AG04450 (cell line): ENCODE measurements at places on chromosomes 6 and 20.
A peak's percentile ranks its signal among the peaks of the same experiment; 100 is the strongest.

- DNase-seq: no peak
Observed at GRCh38 chr20:31989030-31989645, 21.1 kb upstream of the CCM2L start.

DNA sequence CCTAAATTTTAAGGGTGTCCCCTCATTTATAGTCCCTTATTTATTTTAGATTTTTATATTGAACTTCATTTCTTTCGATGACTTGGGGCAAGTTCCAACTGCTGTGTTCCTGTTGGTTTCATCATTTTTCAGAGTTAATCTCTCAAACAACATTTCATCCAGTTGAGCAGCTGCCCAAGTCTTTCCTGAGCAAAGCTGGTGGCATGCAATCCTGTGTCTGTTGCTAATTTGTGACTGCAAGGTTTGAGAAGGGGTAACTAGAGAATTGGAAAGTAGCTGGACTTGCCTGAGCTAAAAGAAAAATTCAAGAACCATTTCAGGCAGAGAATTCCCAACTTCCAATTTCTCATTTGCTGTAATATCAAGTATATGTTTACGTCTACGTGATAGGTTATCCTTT is 881.5 kb upstream of the SLC35B3 start:
- no peak for DNase-seq

DNA sequence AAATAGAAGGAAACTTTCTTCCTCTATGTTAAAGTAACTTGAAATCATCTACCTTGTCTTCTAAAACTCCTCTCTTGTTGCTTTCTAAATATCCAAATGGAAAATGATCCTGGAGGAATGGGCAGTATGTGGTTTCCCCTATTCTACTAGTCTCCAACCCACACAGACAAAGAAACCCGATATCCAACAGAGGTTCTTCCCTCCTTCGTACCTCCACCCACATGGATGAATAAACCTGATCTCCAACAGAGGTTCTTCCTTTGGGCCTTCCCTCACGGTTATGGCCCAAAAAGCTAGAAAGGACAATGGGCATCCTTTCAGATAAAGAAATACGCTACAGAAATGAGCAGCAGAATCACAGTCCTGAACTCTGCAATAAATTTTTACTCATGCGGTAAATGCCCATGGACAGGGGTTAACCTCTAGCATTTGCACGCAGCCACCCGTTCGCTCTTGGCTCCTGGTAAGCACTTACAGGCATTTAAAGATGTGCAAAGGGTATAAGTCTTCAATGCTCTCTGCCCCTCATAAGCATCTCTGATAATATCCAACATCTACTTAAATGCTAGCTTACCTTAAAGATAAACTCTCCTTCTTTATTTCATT is 130.9 kb downstream of the GMPR start:
- no peak for DNase-seq

DNA sequence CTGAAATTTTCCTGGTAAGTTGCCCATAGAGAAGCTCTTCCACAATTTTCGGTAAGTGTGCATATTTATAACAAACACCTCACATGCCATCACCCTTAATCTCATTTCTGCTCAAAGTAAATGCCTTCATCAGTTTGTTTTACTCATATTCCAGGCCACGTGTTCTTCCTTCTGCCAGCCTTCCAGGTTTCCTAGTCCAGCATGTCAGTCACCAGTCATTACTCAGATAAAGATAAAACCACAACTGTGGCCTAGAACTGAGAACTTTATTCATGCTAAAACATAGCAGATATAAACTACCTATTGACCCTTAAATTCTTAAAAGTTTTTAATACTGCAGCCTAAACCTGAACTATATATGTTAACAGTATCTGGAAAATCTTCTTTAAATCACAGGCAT is 149.5 kb upstream of the SLC22A16 start:
- DNase-seq: no peak

- peak; percentile 30 for DNase-seq
Observed at GRCh38 chr20:57654363-57654997, 34.3 kb upstream of the ZBP1 start.

DNA sequence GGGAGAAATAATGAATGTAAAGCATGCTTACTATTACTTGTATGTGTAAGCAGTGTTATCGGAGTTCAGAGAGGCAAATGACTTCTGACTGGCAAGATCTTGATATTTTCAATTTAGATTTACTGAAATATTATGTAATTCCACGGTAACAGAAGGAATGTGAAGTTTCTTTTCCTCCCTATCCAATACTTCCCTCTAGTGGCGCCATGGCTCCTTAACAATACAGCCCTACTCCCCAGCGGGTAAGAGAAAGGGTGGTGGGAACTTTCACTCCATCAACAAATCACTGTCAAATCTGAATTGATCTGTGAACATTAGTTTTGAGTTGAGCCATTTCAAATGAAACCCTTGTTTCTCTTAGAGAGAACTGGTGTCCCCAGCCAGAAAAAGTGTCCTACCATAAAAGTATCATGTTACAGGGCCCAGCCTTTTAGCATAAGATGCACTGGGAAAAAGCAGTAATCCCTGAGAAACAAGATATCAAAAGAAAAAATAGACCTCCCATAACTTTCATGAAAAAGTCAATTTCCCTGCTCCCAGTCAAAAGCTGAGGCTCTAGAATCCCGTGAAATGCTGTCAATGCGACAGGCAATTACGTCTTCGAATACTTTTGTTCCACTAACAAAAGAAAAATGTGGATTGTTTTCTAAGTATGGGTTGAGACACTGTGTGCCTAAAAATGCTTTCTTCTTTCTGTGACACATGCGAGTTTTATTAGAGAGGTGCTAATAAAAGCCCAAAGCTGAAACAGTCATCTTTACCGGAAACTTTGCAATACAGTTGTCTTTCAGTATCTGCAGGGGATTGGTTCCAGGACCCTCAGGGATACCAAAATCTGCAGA is 12.9 kb downstream of the COX7A2 start:
- no peak for DNase-seq

- DNase-seq: no peak
Observed at GRCh38 chr6:456887-457286, 65.3 kb downstream of the IRF4 start.

GRCh38 chr6:105810105-105810921 is 275.8 kb upstream of the PRDM1 start:
- DNase-seq: peak; percentile 43
